ENCODE measurements at places on chromosomes 7 and 10. TPM values are rescaled to one million over a fixed set of nuclear protein-coding genes. Genes with fewer than 3 reads are reported as not detected.

Gene COL28A1
- total RNA-seq: 0.02 TPM

Gene PAXIP1
- total RNA-seq: 40.3 TPM

Gene CTNNA3
- 2.7 TPM for total RNA-seq

Gene JMJD1C
- total RNA-seq: 93.6 TPM

Gene ITPRID1
- total RNA-seq: not detected

Gene ERLIN1
- 43.2 TPM for total RNA-seq

Gene SLC35G1
- total RNA-seq: 9.1 TPM

Gene CDC14C
- 0.15 TPM for total RNA-seq

Gene OPN1SW
- not detected for total RNA-seq

Gene TMEM176A
- not detected for total RNA-seq

Gene TLL2
- total RNA-seq: 10.3 TPM

Gene CYP2C19
- not detected for total RNA-seq

Gene LRRN3
- 19.3 TPM for total RNA-seq

Gene CPA5
- total RNA-seq: 2.6 TPM

GRCh38 chr10:52818019-52818418 is 45.4 kb upstream of the MBL2 start:
- H3K36me3 ChIP-seq: no peaks in the 10 kb centered on the region
- no peak overlapping the region for H3K27ac ChIP-seq
- no peaks in the 10 kb centered on the region for H3K4me1 ChIP-seq
- no peak overlapping the region for H3K4me3 ChIP-seq
- H3K27me3 ChIP-seq: no peaks in the 10 kb centered on the region
- DNase-seq: peak; percentile 40

- DNase-seq: no peak
- H3K27me3 ChIP-seq: no peaks in the 10 kb centered on the region
- no peaks in the 10 kb centered on the region for H3K36me3 ChIP-seq
- H3K4me3 ChIP-seq: no peak overlapping the region
- no peaks in the 10 kb centered on the region for H3K4me1 ChIP-seq
These were observed 5.1 kb upstream of the WNT16 start for GRCh38 chr7:121323515-121324302.

DNA sequence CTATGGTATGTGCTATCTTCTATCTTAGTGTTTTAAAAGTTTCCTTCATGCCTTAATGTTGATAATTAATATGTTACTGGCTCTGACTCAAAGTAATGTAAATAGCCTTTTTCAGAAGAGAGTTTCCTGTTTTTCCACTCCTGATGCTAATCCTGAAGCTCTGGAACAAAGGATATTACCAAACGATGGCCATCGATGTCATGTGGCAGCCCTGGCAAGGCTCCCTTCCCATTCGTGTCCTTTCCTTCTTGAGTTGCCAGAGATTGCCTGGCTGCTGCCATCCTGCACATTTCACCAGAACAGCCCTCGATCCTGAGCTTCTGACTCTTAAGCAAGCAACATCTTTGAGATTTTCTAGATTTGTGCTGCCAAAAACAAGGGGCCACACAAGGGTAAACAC is 46.0 kb downstream of the RNF133 start:
- H3K4me1 ChIP-seq: no peaks in the 10 kb centered on the region
- no peaks in the 10 kb centered on the region for H3K36me3 ChIP-seq
- H3K4me3 ChIP-seq: no peak overlapping the region
- H3K27me3 ChIP-seq: peaks cover 13% of the 10 kb centered on the region
- no peak overlapping the region for H3K27ac ChIP-seq

- H3K36me3 ChIP-seq: no peaks in the 10 kb centered on the region
- H3K27ac ChIP-seq: peak overlapping the region; percentile 45
- no peak overlapping the region for H3K4me3 ChIP-seq
- no peak for DNase-seq
- H3K4me1 ChIP-seq: peaks cover 16% of the 10 kb centered on the region
These were observed 5.8 kb upstream of the AMZ1 start for GRCh38 chr7:2681929-2682799.

- no peak for DNase-seq
- no peaks in the 10 kb centered on the region for H3K36me3 ChIP-seq
- H3K4me3 ChIP-seq: no peak overlapping the region
- H3K27ac ChIP-seq: no peak overlapping the region
- H3K27me3 ChIP-seq: no peaks in the 10 kb centered on the region
These were observed 8.7 kb downstream of the TAF3 start for GRCh38 chr10:7826971-7827370.

GRCh38 chr7:91692800-91693199 is 187.7 kb downstream of the MTERF1 start:
- DNase-seq: no peak
- H3K36me3 ChIP-seq: no peaks in the 10 kb centered on the region
- H3K4me1 ChIP-seq: peaks cover 7% of the 10 kb centered on the region
- no peak overlapping the region for H3K27ac ChIP-seq

- H3K27me3 ChIP-seq: no peaks in the 10 kb centered on the region
- no peak for DNase-seq
- no peak overlapping the region for H3K4me3 ChIP-seq
These were observed 275.2 kb downstream of the LRRTM3 start for GRCh38 chr10:67200913-67201564.

GRCh38 chr10:4475827-4476490 is 350.0 kb upstream of the AKR1E2 start:
- H3K27me3 ChIP-seq: no peaks in the 10 kb centered on the region
- no peak overlapping the region for H3K27ac ChIP-seq
- no peak for DNase-seq
- no peaks in the 10 kb centered on the region for H3K36me3 ChIP-seq
- H3K4me3 ChIP-seq: no peak overlapping the region

GRCh38 chr7:95002775-95003174 is 95.4 kb downstream of the PPP1R9A start:
- no peaks in the 10 kb centered on the region for H3K27me3 ChIP-seq
- no peak overlapping the region for H3K4me3 ChIP-seq
- H3K4me1 ChIP-seq: no peaks in the 10 kb centered on the region
- no peaks in the 10 kb centered on the region for H3K36me3 ChIP-seq

- H3K4me1 ChIP-seq: peaks cover 7% of the 10 kb centered on the region
- no peak overlapping the region for H3K27ac ChIP-seq
- no peaks in the 10 kb centered on the region for H3K27me3 ChIP-seq
- peak; percentile 59 for DNase-seq
- no peak overlapping the region for H3K4me3 ChIP-seq
These were observed 58.0 kb upstream of the STRIP2 start for GRCh38 chr7:129376076-129376777.

- H3K27ac ChIP-seq: no peak overlapping the region
- peak overlapping the region; percentile 94 for H3K4me3 ChIP-seq
- peaks cover 32% of the 10 kb centered on the region for H3K36me3 ChIP-seq
- H3K27me3 ChIP-seq: no peaks in the 10 kb centered on the region
- peaks cover 9% of the 10 kb centered on the region for H3K4me1 ChIP-seq
- no peak for DNase-seq
These were observed 1.6 kb downstream of the SMC3 start for GRCh38 chr10:110569122-110569521.

DNA sequence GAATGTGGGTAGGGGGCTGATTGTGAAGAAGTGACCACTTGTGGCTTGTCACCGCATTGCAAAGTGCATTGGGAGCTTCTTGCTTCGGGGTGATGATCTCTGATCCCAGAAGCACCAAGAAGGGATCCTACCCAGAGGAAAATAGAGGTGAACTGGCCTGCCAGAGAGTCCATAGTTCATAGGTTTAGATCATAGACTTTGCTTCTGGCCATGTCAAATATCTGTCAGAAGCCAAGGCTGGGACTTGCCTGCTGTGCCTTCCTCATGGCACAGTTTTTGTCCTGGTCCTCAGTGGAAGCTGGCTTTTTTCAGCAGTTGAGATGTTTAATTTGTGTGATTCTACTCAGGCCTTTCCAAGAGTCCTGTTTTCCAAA is 1.1 kb downstream of the ZSWIM8 start:
- H3K27me3 ChIP-seq: no peaks in the 10 kb centered on the region
- H3K36me3 ChIP-seq: peaks cover 17% of the 10 kb centered on the region
- H3K27ac ChIP-seq: no peak overlapping the region
- peaks cover 7% of the 10 kb centered on the region for H3K4me1 ChIP-seq
- no peak for DNase-seq

DNA sequence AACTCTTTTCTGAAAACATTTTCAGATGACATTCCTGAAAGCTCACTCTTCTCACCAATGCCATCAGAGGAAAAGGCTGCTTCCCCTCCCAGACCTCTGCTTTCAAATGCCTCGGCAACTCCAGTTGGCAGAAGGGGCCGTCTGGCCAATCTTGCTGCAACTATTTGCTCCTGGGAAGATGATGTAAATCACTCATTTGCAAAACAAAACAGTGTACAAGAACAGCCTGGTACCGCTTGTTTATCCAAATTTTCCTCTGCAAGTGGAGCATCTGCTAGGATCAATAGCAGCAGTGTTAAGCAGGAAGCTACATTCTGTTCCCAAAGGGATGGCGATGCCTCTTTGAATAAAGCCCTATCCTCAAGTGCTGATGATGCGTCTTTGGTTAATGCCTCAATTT is 16.5 kb downstream of the ANLN start:
- DNase-seq: no peak
- H3K27me3 ChIP-seq: no peaks in the 10 kb centered on the region
- H3K4me3 ChIP-seq: no peak overlapping the region
- H3K4me1 ChIP-seq: no peaks in the 10 kb centered on the region

DNA sequence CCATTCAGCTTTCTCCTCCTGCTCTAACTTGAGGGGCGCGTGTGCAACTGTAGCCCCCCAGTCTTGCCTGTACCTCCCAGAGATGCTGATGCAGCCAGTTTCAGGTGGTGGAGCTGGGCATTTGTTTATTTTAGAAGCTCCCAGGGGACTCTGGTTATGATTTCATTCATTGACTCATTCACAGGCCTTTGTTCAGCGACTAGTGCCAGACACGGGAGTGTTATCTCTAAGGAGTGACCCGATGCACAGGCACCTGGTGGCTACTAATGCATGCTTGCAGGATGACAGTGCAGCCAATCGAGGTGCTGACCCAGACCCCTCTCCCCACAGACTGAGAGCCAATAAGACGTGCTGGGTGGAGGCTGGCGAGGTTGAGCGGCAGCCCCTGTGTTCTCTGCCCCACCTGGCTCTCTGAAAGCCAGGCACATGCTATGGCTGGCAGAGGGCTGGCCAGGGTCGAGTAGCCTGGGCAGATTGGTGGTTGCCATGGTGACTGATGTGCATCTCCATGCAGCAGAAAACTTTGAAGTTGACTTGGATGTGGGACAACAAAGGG is 19.7 kb upstream of the SLC18A2 start:
- H3K36me3 ChIP-seq: no peaks in the 10 kb centered on the region
- H3K27ac ChIP-seq: no peak overlapping the region
- DNase-seq: no peak
- H3K27me3 ChIP-seq: 0 out of 2 replicates have a peak, but pooled peaks cover 1% of the 10 kb centered on the region
- peaks cover 8% of the 10 kb centered on the region for H3K4me1 ChIP-seq

DNA sequence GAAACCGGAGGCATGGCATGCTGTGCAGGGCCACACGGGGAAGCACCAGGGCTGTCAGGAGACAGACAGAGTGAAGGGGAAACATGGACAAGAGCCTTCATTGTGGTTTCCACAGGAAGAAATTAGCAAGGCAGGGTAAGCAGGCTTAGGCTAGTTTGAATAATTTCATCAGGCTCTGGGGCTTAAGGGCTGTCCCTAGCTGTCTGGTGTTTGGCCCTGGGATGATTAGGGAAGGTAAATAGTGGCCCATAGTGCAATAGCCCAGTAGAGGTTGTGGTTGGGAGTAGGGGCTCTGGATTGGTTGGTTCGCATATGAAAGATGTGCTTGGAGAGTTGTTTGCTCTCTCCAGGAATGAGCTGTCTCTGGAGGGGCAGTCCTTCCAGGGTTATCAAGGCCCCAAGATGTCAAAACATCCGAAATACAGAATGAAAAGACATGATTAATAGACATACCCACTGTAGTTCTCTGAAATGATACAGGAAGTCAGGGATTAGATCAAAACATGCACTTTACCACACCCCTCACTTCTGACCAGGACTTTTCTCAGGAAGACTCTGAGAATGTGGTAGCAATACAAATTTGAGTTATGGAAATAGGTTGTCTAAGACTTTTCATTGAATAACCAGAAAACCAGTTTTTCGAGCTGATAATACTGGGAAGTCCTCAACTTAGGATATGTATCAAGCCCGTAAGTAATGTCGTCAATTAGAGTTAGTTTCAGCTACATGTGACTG is 224.9 kb upstream of the NFE2L3 start:
- H3K36me3 ChIP-seq: no peaks in the 10 kb centered on the region
- H3K27ac ChIP-seq: no peak overlapping the region
- no peak overlapping the region for H3K4me3 ChIP-seq
- no peaks in the 10 kb centered on the region for H3K4me1 ChIP-seq
- H3K27me3 ChIP-seq: peaks cover 3% of the 10 kb centered on the region

DNA sequence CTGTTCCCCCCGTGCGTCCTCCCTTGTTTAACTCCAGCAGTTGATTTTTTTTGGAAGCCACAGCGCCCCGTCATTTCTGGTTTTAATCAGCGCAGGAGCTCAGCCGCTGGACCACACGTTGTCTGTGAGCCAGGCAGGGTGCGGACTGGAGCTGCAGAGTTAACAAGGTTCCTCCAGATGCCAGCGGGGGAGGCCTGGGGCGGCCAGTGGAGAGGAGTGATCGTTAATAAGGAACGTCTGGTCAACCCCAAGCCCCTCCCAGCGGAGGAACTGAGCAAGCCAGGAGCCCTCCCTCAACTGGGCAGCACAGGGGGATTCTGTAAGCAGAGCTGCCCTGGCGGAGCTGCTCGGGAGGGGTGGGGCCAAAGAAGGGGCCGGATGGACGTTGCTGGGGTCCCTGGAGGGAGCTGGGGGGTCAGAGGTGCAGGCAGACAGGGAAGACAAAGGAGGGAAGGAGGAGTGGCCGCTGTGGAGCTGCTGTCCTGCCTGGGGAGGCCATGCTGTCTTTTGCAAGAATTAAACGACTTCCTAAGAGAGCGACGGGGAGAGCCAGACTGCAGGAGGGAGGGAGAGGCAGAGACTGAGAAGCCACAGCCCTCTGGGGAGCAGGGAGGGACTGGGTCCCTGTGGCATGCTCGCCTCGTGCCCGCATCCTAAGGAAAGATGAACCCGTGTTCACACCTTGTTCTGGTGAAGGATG is 537.1 kb upstream of the FOXK1 start:
- peak overlapping the region; percentile 6 for H3K27ac ChIP-seq
- no peak for DNase-seq
- peak overlapping the region; percentile 27 for H3K4me3 ChIP-seq
- no peaks in the 10 kb centered on the region for H3K4me1 ChIP-seq
- no peaks in the 10 kb centered on the region for H3K36me3 ChIP-seq

DNA sequence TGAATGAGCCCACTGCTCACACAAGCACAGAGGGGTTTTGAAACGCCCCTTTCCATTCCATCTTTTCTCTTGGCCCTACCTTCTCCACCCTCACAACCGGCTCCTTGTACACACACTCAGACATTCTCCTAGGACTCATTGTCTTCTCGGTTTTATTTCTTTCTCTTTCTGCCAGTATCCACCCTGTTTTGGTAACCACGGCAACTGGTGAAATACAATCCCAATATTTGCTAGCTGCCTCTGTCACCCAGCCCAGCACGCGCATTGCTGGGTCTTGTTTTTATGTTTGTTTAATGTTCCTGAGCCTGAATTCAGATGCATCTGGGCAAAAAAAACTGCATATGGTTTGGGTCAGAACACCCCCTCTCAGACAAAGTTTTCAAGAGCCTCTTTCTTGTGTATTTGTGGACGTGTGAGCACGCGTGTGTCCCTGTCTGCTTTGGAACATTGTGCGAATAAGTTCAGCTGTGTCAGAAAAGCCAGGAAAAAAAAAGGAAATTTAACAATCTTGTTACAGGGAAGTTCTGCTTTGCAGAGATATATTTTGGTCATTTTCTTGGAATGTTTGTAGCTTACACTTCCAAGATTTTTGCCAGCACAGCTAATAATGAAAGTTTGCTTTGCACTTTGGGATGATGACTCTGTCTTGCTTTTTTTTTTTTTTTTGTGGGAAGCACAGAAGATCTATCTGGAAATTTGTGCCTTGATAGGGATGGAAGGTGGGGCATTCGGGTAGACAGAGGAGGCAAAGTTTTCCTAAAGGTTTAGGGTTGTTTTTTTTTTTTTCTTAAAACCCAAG is 225.9 kb downstream of the TRIL start:
- H3K27ac ChIP-seq: no peak overlapping the region
- DNase-seq: peak; percentile 49
- H3K4me1 ChIP-seq: peaks cover 4% of the 10 kb centered on the region
- no peaks in the 10 kb centered on the region for H3K27me3 ChIP-seq
- H3K36me3 ChIP-seq: no peaks in the 10 kb centered on the region
- H3K4me3 ChIP-seq: no peak overlapping the region
